ENCODE measurements at places on chromosomes 1 and 21.

DNA sequence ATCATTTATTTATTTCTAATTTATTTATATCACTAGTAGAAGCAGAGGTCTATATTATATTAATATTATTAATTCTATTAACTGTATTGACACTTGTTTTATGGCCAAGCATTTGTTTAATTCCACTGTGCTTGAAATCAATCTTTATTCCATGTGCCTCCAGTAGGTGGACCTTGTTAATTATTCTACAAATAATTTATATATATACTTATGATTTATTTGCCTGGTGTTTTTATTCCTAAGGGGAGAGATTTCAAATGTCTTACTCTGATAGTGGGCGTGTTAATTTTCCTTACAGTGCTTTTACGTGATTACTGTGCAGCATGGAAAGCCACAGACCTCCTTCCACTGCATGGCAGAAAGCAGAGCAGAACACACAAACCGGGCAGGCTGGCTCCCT lies 17.5 kb upstream of the OR6N2 start:
- no peak for DNase-seq

DNA sequence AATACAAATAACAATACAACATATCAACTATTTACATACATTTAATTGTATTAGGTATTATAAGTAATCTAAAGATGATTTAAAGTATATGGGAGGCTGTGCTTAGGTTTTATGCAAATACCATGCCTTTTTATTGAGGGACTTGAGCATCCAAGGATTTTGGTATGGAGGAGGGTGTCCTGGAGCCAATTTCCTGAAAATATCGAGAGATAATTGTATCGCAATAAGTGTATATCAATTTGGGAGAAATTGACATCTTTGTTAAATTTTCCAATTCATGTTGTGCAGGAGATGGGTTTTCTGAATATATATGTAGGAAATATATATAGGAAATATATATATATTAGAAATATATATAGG lies 63.5 kb downstream of the ATP1A1 start:
- no peak for DNase-seq

DNA sequence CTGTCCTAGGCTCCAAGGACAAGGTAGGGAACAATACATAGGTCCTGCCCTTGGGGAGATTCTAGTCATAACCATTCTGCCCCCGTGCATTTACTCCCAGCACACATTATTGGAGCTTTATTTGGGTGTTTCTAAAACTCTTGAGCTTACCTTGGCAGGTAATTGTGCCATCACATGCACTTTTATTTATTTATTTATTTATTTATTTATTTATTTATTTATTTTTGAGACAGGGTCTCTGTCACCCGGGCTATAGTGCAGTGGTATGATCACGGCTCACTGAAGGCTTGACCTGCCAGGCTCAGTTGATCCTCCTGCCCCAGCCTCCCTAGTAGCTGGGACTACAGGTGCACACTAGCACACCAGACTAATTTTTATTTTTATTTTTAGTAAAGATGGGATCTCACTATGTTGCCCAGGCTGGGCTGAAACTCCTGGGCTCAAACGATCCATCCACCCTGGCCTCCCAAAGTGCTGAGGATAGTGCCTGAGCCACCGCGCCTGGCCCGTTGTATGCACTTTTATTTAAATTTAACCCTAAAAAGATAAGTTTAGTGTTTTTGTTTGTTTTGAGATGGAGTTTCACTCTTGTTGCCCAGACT lies 9.2 kb downstream of the AGMAT start:
- no peak for DNase-seq

DNA sequence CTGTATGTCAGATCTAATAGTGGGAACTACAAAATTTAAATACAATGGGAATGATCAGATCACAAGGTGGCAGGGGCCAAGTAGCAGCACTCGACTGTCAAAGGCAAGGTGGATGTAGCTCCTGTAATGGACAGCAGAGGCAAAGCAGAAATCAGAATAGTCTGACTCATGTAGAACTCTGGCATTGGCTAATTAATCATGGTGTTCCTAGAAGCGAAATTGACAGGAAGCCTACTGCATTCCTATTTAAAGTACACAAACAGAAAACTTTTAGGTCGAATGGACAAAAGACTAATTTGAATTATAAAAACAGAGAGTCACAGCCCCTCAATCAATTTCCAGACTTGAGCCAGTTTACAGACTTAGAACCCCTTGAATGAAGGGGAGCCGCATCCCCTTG lies 17.4 kb upstream of the IL12RB2 start:
- DNase-seq, result no peak

- no peak for DNase-seq
These were observed 58.5 kb upstream of the C1orf87 start for GRCh38 chr1:60132108-60132507.
